CD4-positive, alpha-beta T cell treated with Interleukin-15 for 4 hours (primary cell): ENCODE measurements at places on chromosomes 16 and 17.

DNA sequence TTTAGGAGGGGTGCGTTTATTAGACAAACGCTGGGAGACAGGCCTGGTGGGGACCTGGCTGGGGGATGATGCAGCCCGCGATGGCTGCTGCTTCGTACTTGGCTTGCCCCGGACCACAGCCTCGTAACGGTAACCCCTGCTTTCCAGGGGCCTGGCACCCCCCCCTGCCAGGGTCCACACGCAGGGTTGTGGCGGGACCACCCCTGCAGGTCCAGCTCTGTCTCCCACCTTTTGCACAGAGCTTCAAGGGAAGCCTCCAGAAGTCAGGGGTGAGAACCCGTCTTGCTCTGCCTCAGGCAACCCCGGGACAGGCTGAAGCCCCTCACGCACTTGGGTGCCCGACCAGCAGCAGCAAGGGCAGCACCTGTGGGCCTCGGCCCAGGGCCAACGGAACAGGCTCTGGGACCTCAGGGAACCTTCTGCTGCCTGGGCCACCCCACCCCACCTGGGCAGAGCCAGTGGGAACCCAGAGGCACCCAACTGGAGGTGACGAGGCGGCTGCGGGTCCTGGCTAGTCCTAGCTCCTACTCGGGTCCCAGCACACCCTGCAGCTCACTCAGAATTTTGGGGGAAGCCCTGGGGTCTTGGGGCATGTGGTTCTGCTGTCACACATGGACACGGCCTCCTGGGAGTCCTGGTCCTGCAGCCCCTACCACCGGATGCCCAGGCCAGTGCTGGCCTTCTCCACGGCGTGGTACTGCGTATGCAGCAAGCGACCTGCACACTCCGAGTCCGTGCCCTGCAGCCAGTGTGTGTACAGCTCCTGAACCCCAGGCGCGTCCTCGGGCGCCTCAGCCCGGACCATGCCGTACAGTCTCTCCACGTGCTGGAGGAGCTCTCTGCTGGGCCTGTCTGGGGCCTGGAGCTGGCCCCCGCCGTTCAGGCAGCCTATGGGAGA is 3.1 kb downstream of the HAGHL start:
- DNase-seq: no peak

- DNase-seq: no peak
These were observed 8.7 kb upstream of the ADAMTS18 start for GRCh38 chr16:77443357-77444146.

DNA sequence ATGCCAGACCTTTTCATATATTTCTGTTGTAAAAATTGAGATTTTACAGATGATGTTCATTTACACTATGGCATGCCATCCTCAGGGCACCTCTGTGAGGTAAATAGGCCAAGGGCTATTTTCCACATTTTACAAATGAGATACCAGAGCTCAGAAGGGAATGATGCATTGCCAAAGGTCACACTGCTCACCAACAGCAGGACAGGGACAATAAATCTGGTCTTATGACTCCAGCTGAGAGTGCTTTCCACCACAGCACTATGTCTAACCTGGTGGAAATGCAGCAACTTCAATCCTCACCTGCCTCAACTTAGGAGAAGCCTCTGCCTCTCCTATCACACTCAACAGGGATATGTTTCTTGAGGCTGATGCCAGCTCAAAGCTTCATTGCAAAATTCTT is 40.6 kb downstream of the GRIN2A start:
- DNase-seq: no peak

- no peak for DNase-seq
These were observed 4.1 kb downstream of the AOC3 start for GRCh38 chr17:42855048-42855596.

GRCh38 chr16:14510581-14510938 is 119.5 kb downstream of the PARN start:
- no peak for DNase-seq

GRCh38 chr16:29734786-29735185 is 11.0 kb downstream of the C16orf54 start:
- no peak for DNase-seq

GRCh38 chr16:29644338-29644857 is 18.6 kb upstream of the SPN start:
- DNase-seq: no peak

GRCh38 chr16:89701425-89702406 is at the start of gene SPATA2L:
Gene SPATA2L, minus strand, starts transcription at chr16:89701705. Its CDS starts 473 bp downstream, at chr16:89701232.
- DNase-seq: peak; percentile 97
